ENCODE measurements at places on chromosomes 1 and 21. TPM values are rescaled to one million over a fixed set of nuclear protein-coding genes. Genes with fewer than 3 reads are reported as not detected.

The S100A3 gene
- not detected for total RNA-seq

The UBL4B gene
- total RNA-seq: not detected

The PCP4 gene
- not detected for total RNA-seq

The FCRLA gene
- total RNA-seq: 68.1 TPM

The ERICH3 gene
- not detected for total RNA-seq

The CACNA1S gene
- not detected for total RNA-seq

The LCE2A gene
- not detected for total RNA-seq

The SMCP gene
- total RNA-seq: not detected

The LRRC3 gene
- 2.0 TPM for total RNA-seq

The CD1D gene
- 24.6 TPM for total RNA-seq

The TNN gene
- 1.3 TPM for total RNA-seq

The CRP gene
- total RNA-seq: not detected

The DCST1 gene
- not detected for total RNA-seq

The PLPP3 gene
- total RNA-seq: 65.6 TPM

The TNFAIP8L2 gene
- 26.3 TPM for total RNA-seq

The MYOG gene
- total RNA-seq: not detected

The IL20 gene
- total RNA-seq: not detected

The CRNN gene
- not detected for total RNA-seq

The GBP6 gene
- 0.20 TPM for total RNA-seq

The ARMH1 gene
- total RNA-seq: 15.7 TPM

The ZNF281 gene
- 23.1 TPM for total RNA-seq

The COL9A2 gene
- 3.4 TPM for total RNA-seq

The RSPH1 gene
- not detected for total RNA-seq

The CA6 gene
- not detected for total RNA-seq

The MX2 gene
- total RNA-seq: 75.3 TPM

The OR2T29 gene
- 0.77 TPM for total RNA-seq

The CIART gene
- total RNA-seq: 1.3 TPM

The DDR2 gene
- total RNA-seq: 18.6 TPM

The TSSK3 gene
- total RNA-seq: 2.4 TPM

The CLCN6 gene
- 21.2 TPM for total RNA-seq

The TP73 gene
- total RNA-seq: 3.1 TPM

The OR2T11 gene
- total RNA-seq: 0.21 TPM

The VANGL2 gene
- total RNA-seq: 2.2 TPM

The SYCP1 gene
- not detected for total RNA-seq

The B3GALT6 gene
- 19.3 TPM for total RNA-seq

The HFM1 gene
- 0.89 TPM for total RNA-seq

All from spleen (tissue), 13 donors.